SJSA1 (cell line): ENCODE measurements at places on chromosomes 5 and 9. TPM values are rescaled to one million over a fixed set of nuclear protein-coding genes. Genes with fewer than 3 reads are reported as not detected.

The PCDHB4 gene
- 0.32 TPM in 1 of 2 replicates, not detected in the other for total RNA-seq

The FGF1 gene
- total RNA-seq = 15.5 and 36.7 TPM in 2 replicates

The RABGAP1 gene
- total RNA-seq = 27.8 and 55.6 TPM in 2 replicates

The CCL28 gene
- total RNA-seq = 0.18 TPM in 1 of 2 replicates, not detected in the other

The HTR4 gene
- not detected in 2 replicates for total RNA-seq

The PRLR gene
- 0.05 TPM in 1 of 2 replicates, not detected in the other for total RNA-seq

The ITK gene
- not detected in 2 replicates for total RNA-seq

The PAEP gene
- not detected in 2 replicates for total RNA-seq

The PLPPR1 gene
- total RNA-seq = not detected in 2 replicates

The SREK1IP1 gene
- total RNA-seq = 7.4 and 9.2 TPM in 2 replicates

The FGD3 gene
- total RNA-seq = not detected in 2 replicates

The FAM151B gene
- total RNA-seq = 2.1 and 3.9 TPM in 2 replicates

The SH3GL2 gene
- total RNA-seq = 0.37 TPM in 1 of 2 replicates, not detected in the other

The AGXT2 gene
- total RNA-seq = not detected in 2 replicates

The DAB2IP gene
- 1.2 and 2.8 TPM in 2 replicates for total RNA-seq

The ACOT12 gene
- total RNA-seq = not detected in 2 replicates

The NKD2 gene
- total RNA-seq = 0.37 TPM in 1 of 2 replicates, not detected in the other

The LRRC14B gene
- total RNA-seq = not detected in 2 replicates

The COL23A1 gene
- total RNA-seq = not detected in 2 replicates

The LCP2 gene
- total RNA-seq = 0.03 TPM in 1 of 2 replicates, not detected in the other

The ZDHHC11B gene
- total RNA-seq = not detected in 2 replicates

The ABLIM3 gene
- total RNA-seq = 24.1 and 32.8 TPM in 2 replicates

The CAMK2A gene
- total RNA-seq = not detected in 2 replicates

The CTSV gene
- 0.05 TPM in 1 of 2 replicates, not detected in the other for total RNA-seq

The SHROOM1 gene
- total RNA-seq = 24.1 and 31.2 TPM in 2 replicates

The PRDM9 gene
- total RNA-seq = not detected in 2 replicates

The LECT2 gene
- not detected in 2 replicates for total RNA-seq

The WNT8A gene
- total RNA-seq = not detected in 2 replicates

The CDKN2B gene
- total RNA-seq = 22.3 and 29.6 TPM in 2 replicates

The ROR2 gene
- 0.44 and 0.66 TPM in 2 replicates for total RNA-seq

The LVRN gene
- 0.74 TPM in 1 of 2 replicates, not detected in the other for total RNA-seq

The OCLN gene
- 19.8 and 45.6 TPM in 2 replicates for total RNA-seq

The SLCO6A1 gene
- not detected in 2 replicates for total RNA-seq

The CNTNAP3 gene
- 0.13 TPM in 1 of 2 replicates, not detected in the other for total RNA-seq

The TBC1D2 gene
- 4.4 TPM in 2 replicates for total RNA-seq

The FBXO4 gene
- total RNA-seq = 12.5 and 29.3 TPM in 2 replicates

The SHC3 gene
- total RNA-seq = 0.16 and 0.34 TPM in 2 replicates

The MCC gene
- 22.8 and 31.3 TPM in 2 replicates for total RNA-seq

The DMRT3 gene
- not detected in 2 replicates for total RNA-seq

The ADRA1B gene
- 2.8 and 4.4 TPM in 2 replicates for total RNA-seq
